ENCODE measurements at places on chromosomes 5 and 9.

GRCh38 chr9:136429683-136430491 lies 9.8 kb downstream of the INPP5E start:
- no peak for DNase-seq
- no peak overlapping the region for H3K4me3 ChIP-seq

DNA sequence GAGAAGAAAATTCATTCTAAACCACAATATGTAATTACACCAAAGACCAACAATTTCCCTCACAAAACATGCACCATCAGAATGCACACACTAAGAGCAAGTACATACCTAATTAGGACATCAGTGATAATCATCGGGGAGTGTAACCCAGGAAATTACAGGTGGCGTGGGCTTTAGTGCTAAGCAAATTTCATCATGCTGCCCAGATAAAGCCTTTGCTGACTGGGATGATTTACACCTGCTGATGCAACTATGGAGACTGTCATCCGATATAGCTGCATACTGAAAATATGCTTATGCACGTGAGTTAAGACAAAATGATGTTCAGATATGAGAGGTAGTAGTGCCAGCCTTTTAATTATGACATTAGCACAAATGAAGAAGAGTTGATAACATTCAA lies 123.2 kb downstream of the DCP2 start:
- H3K27ac ChIP-seq: no peak overlapping the region
- H3K36me3 ChIP-seq: peaks cover 42% of the 10 kb centered on the region
- no peak overlapping the region for H3K4me3 ChIP-seq

DNA sequence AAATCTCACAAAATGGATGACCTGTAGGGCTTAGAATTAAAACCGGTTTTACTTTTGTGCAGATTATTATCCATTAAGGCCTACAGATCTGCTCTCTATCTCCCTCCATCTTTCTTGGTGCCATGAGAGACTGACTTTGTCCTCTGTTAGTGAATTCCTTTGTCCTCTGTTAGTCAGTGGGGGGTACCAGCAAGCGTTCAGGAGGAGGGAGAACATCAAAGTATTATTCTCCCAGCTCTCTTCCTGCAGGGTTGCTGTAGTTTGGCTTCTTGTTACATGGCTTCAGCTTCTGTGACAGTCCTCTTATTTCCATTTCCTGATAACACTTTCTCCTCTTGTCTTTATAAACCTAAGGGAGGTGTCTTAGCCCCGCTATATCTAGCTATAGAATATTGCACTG lies 850.5 kb upstream of the SEMA6A start:
- H3K36me3 ChIP-seq: no peaks in the 10 kb centered on the region
- no peak for DNase-seq
- H3K27me3 ChIP-seq: no peaks in the 10 kb centered on the region
- no peak overlapping the region for H3K27ac ChIP-seq
- no peak overlapping the region for H3K4me3 ChIP-seq

DNA sequence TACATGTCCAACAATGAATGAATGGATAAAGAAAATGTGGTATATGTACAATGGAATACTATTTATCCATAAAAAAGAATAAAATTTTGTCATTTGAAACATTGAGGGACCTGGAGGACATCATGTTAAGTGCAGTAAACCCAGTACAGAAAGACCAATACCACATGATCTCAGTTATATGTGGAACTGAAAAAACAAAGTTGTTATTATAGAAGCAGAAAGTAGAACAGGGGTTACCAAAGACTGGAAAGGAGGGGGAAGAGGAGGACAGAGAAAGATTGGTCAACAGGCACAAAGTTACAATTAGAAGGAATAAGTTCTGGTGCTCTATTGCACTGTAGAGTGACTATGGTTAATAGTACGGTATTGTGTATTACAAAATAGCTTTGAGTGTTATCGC lies 233.8 kb downstream of the SEMA6A start:
- H3K27me3 ChIP-seq: no peaks in the 10 kb centered on the region
- no peak overlapping the region for H3K4me3 ChIP-seq
- no peak for DNase-seq
- H3K36me3 ChIP-seq: no peaks in the 10 kb centered on the region

GRCh38 chr5:116291271-116291670 lies 206.4 kb downstream of the COMMD10 start:
- no peak overlapping the region for H3K27ac ChIP-seq
- no peaks in the 10 kb centered on the region for H3K4me1 ChIP-seq
- peaks cover 12% of the 10 kb centered on the region for H3K36me3 ChIP-seq
- H3K27me3 ChIP-seq: no peaks in the 10 kb centered on the region

- H3K4me1 ChIP-seq: peaks cover 21% of the 10 kb centered on the region
- no peaks in the 10 kb centered on the region for H3K36me3 ChIP-seq
- no peak overlapping the region for H3K27ac ChIP-seq
- no peak overlapping the region for H3K4me3 ChIP-seq
Measured at GRCh38 chr5:150111122-150111521, 24.8 kb upstream of the CSF1R start.

DNA sequence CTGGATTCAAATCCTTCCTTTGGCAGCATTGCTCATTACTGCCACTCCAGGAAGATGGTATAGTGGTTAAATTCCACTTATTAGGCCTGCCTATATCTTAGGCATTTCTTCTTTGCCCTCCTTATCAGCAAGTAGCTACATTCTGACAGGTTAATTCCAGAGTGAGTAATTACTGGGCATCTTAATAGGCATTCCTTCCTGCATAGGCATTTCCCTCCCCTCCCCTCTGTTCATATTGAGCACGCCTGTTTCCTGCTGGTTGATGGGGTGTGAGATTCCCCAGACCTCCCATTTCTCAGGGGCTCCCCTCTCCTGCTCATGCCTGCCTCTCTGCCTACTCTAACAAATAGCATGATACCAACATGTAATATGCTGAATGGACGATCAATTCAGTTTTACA lies 305.9 kb downstream of the CYLC2 start:
- no peak for DNase-seq
- no peaks in the 10 kb centered on the region for H3K27me3 ChIP-seq
- no peaks in the 10 kb centered on the region for H3K4me1 ChIP-seq
- H3K4me3 ChIP-seq: no peak overlapping the region

DNA sequence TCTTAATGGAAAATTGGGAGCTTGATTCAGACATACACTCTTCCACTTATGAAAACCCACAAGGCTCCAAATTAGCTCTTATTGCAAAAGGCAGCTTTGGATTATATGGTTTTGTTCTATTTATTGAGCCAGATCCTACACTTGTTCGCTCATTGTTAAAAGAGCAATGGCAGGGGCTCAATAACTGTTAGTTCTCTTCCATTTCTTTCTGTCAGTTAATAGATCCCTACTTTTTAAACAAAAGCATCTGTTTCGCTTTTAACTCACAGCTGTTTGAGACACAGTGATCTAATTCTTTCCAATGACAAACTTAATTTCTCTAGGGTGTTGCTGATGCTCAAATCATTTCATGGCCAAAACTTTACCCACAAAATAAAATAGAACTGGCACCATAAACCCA lies 11.7 kb downstream of the C5 start:
- no peaks in the 10 kb centered on the region for H3K27me3 ChIP-seq
- H3K36me3 ChIP-seq: no peaks in the 10 kb centered on the region
- no peak overlapping the region for H3K27ac ChIP-seq
- H3K4me1 ChIP-seq: peaks cover 3% of the 10 kb centered on the region
- H3K4me3 ChIP-seq: no peak overlapping the region

GRCh38 chr5:102853680-102854079 lies 98.6 kb downstream of the PAM start:
- peaks cover 5% of the 10 kb centered on the region for H3K4me1 ChIP-seq
- H3K4me3 ChIP-seq: no peak overlapping the region
- no peaks in the 10 kb centered on the region for H3K36me3 ChIP-seq
- no peak overlapping the region for H3K27ac ChIP-seq

DNA sequence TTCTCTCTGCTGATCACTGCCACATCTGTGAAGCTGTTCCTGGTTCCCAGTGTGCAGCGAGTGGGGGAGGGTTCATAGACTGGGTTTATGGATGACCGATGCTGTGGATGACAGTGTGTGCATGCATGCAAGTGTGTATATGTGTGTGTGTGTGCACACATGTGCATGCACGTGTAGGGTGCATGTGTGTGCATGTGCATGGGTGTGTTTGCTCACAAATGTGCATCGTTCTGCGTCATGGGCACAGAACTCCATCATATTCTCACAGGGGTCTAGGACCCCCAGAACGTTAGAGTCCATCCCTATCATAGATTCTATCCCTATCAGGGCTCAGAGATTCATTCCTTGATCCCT lies 134.0 kb downstream of the PHF2 start:
- H3K4me3 ChIP-seq: no peak overlapping the region
- no peaks in the 10 kb centered on the region for H3K4me1 ChIP-seq
- no peak overlapping the region for H3K27ac ChIP-seq
- H3K27me3 ChIP-seq: no peaks in the 10 kb centered on the region
- no peak for DNase-seq
- no peaks in the 10 kb centered on the region for H3K36me3 ChIP-seq

- no peak for DNase-seq
- H3K4me1 ChIP-seq: no peaks in the 10 kb centered on the region
- H3K27ac ChIP-seq: no peak overlapping the region
- no peaks in the 10 kb centered on the region for H3K36me3 ChIP-seq
- H3K4me3 ChIP-seq: no peak overlapping the region
- H3K27me3 ChIP-seq: no peaks in the 10 kb centered on the region
Measured at GRCh38 chr5:157959370-157959769, 100.4 kb upstream of the CLINT1 start.

GRCh38 chr5:157172403-157172802 lies 6.3 kb upstream of the GARIN3 start:
- no peak overlapping the region for H3K4me3 ChIP-seq
- no peak overlapping the region for H3K27ac ChIP-seq
- H3K36me3 ChIP-seq: no peaks in the 10 kb centered on the region

GRCh38 chr5:158756871-158757270 lies 342.8 kb downstream of the EBF1 start:
- no peaks in the 10 kb centered on the region for H3K27me3 ChIP-seq
- no peak overlapping the region for H3K4me3 ChIP-seq
- H3K27ac ChIP-seq: no peak overlapping the region
- H3K36me3 ChIP-seq: no peaks in the 10 kb centered on the region
- no peaks in the 10 kb centered on the region for H3K4me1 ChIP-seq

- H3K27ac ChIP-seq: no peak overlapping the region
- no peaks in the 10 kb centered on the region for H3K36me3 ChIP-seq
- DNase-seq: no peak
- H3K4me1 ChIP-seq: no peaks in the 10 kb centered on the region
Measured at GRCh38 chr5:162806195-162806594, 631.2 kb upstream of the CCNG1 start.

GRCh38 chr5:59555596-59555995 lies 337.9 kb downstream of the PDE4D start:
- H3K27me3 ChIP-seq: no peaks in the 10 kb centered on the region
- H3K4me3 ChIP-seq: no peak overlapping the region
- H3K36me3 ChIP-seq: no peaks in the 10 kb centered on the region
- no peak for DNase-seq

- H3K27ac ChIP-seq: no peak overlapping the region
- no peak for DNase-seq
- H3K4me1 ChIP-seq: no peaks in the 10 kb centered on the region
- H3K36me3 ChIP-seq: no peaks in the 10 kb centered on the region
Measured at GRCh38 chr5:164027738-164028137, 522.3 kb downstream of the MAT2B start.

DNA sequence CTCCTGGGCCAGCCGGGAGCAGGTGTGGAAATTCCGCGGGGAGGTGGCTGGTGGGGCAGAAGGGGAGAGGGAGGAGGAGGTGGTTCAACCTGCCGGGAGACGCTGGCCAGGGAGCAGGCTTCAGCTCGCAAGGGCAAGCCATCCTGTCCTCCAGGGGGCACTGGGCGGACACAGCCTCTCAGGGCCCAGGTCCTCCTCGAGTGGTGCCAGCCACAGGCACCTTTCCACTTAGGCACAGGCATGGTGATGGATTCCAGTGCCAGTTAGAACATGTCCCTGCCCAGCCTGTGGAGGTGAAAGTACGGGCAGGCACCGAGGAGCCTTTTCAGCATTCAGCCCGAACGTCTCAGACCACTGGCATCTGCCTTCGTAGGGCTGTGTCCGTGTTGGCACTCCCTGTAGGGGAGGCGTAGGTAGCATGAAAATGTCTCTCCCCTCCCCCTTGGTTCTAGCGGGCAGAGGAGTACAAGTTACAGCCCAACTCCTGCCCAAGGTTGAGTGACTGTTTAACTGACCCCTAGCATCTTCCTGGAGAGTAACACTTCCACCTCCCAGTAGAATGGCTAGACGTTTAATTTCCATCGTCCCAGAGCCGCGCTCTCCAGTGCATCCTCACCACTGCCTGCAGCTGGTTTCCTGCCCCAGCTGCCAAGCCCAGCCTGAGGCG lies 48.9 kb downstream of the DAB2IP start:
- no peaks in the 10 kb centered on the region for H3K36me3 ChIP-seq
- H3K27ac ChIP-seq: peak overlapping the region; percentile 80
- peak overlapping the region; percentile 77 for H3K4me3 ChIP-seq
- peaks cover 65% of the 10 kb centered on the region for H3K4me1 ChIP-seq
- peak; percentile 86 for DNase-seq

DNA sequence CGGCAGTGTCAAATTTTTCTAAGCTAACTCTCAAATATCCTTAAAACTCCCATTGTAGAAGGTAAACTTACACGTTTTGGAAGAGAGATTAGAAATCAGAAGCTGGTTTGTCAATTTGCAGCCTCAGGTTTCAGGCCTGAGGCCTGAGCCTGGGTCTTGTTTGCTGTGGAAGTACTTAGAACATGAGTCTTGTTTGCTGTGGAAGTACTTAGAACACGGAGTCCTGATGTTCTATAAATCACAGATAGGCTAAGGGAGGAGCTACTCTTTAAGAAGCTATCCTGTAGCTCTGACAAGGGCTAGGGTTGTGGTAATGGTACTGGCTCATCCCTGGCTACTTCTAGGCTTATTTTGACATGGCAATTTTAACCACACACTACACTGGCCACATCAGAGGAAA lies 97.8 kb downstream of the FBXW11 start:
- peaks cover 3% of the 10 kb centered on the region for H3K36me3 ChIP-seq
- H3K4me1 ChIP-seq: peaks cover 8% of the 10 kb centered on the region
- DNase-seq: no peak
- H3K4me3 ChIP-seq: no peak overlapping the region
- no peaks in the 10 kb centered on the region for H3K27me3 ChIP-seq

- H3K4me1 ChIP-seq: peaks cover 10% of the 10 kb centered on the region
- DNase-seq: no peak
- no peak overlapping the region for H3K4me3 ChIP-seq
- no peak overlapping the region for H3K27ac ChIP-seq
- H3K27me3 ChIP-seq: no peaks in the 10 kb centered on the region
Measured at GRCh38 chr9:134040781-134041648, 15.7 kb downstream of the BRD3OS start.

GRCh38 chr9:14692470-14693250 lies 572 bp downstream of the ZDHHC21 start:
- H3K27ac ChIP-seq: peak overlapping the region; percentile 0
- peak overlapping the region; percentile 72 for H3K4me3 ChIP-seq
- H3K27me3 ChIP-seq: no peaks in the 10 kb centered on the region
- peaks cover 13% of the 10 kb centered on the region for H3K36me3 ChIP-seq
- H3K4me1 ChIP-seq: peaks cover 20% of the 10 kb centered on the region

- H3K36me3 ChIP-seq: no peaks in the 10 kb centered on the region
- no peak overlapping the region for H3K4me3 ChIP-seq
- H3K27me3 ChIP-seq: no peaks in the 10 kb centered on the region
- no peak for DNase-seq
- no peak overlapping the region for H3K27ac ChIP-seq
Measured at GRCh38 chr5:72476721-72477120, 30.5 kb downstream of the ZNF366 start.

GRCh38 chr9:124980431-124980830 lies 39.5 kb upstream of the GOLGA1 start:
- no peak overlapping the region for H3K4me3 ChIP-seq
- no peak overlapping the region for H3K27ac ChIP-seq
- H3K4me1 ChIP-seq: no peaks in the 10 kb centered on the region

Data from suprapubic skin (tissue), 4 donors.